NCI-H1417 (cell line): ENCODE measurements at places on chromosomes 11 and 22.

DNA sequence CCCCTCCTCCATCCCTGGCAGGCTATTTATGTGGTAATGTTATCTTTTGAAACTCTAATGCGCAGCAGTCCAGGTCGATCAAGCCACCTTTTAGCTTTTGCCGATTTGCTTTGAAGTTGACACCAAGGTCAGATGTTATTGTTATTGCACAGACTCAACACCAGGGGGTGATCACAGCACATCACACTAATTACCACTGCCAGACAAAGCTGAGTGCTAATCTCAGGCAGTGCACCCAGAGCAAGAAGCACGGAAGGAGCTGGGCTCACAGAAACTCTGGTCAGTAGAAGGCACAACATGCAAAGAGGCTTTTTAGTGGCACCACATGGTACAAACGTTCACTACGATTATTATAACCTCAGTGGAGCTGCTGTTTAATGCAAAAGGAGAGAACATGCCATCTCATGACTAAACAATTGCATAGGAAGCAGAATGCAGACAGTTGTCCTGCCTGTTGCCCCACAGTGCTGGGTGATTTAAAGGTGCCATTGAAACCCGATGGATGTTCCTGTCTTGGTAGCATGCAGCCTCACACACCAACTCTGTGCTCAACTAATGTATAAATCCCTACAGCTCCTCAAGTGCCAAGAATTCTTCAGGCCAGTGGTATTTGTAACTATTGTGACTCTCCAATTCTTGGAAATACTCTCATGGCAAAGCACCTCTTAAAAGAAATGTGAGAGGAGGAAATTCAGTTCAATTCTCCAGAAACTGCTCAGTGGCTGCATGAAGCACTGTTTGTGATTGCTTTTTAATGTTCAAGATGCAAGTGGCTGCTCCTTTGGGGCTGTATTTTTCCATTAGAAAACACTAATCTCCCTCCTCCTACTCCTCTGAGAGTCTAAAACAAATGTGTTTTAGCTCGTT is 353.9 kb upstream of the DDI1 start:
- peak; percentile 63 for DNase-seq

GRCh38 chr11:110832080-110832479 is 119.8 kb upstream of the ARHGAP20 start:
- no peak for DNase-seq

GRCh38 chr11:132803436-132803835 is 728.9 kb downstream of the OPCML start:
- DNase-seq: no peak

DNA sequence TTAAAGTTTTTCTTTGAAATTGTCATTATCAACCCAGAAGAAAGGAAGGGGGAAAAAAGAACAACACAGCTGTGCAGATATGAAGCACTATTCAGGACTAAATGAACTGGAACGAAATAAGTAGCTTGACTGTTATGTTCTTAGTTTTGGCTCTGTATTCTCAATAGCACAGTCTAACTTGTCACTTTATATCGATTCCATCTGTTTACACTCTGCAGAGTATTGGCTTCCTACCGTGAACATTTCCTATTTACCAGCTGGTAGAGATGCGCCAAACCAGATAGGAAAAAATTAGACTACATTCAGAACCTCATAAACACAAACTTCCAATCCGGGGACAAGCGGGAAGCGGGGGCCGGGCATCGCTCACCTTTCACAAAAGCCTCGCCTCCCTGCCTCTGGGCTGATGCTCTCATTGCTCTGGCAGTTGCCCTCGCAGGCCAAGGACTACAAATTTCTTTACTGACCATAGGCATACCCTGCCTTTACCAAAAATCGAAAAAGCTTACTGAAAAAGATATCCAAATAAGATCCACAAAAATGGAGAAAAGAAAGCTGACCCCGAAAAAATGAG is 66.2 kb downstream of the EFCAB6 start:
- DNase-seq: peak; percentile 68

DNA sequence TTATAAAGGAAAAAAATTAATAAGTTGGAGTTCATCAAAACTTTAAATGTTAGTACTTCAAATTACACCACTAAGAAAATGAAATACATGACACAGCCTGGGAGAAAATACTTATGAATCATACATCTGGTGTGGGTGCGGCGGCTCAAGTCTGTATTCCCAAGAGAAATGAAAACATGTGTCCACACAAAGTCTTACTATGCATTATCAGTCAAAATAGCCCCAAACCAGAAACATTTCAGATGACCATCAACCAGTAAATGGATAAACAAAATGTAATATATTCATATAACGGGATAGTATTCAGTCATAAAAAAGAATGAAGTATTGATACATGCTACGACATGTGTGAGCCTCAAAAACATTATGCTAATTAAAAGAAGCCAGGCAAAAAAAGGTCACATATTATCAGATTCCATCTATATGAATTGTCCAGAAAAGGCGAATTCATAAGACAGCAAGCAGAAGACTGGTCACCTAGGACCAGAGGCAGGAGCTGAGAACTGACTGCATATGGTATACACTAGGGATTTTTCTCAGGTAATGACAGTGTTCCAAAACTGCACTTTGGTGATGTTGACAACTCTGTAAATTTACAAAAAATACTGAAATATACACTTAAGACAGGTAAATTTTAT is 5.3 kb upstream of the AKIP1 start:
- no peak for DNase-seq

- DNase-seq: no peak
These were observed 23.9 kb downstream of the CAPN1 start for GRCh38 chr11:65205602-65205967.

DNA sequence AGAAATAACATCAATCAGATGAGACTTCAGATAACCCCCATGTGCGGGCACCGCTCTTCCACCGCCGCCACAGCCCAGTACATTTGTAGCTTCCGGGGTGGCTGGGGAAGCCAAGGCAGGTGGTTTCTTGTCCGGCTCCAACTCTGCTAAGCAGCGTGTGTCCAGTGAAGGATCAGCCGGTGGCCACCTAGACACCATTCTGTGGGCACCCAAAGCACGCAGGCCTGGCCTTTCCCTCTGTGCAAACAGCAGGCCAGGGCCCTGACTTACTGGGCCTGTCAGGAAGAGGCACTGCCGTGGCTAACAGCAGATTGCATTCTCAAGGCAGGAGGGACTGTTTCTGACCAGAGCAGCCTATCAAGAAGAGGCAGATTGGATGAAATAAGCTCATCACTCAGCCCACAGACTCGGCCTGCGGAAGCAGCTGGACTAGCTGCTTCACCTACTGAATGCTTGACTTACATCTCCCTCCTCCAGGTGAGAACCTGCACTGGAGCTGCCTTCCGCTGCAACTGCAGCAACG is 74.8 kb downstream of the ETS1 start:
- DNase-seq: no peak

- DNase-seq: no peak
These were observed 3.5 kb downstream of the CBX7 start for GRCh38 chr22:39148727-39149535.

GRCh38 chr11:66119348-66120133 is 49.5 kb downstream of the PACS1 start:
- DNase-seq: peak; percentile 9

DNA sequence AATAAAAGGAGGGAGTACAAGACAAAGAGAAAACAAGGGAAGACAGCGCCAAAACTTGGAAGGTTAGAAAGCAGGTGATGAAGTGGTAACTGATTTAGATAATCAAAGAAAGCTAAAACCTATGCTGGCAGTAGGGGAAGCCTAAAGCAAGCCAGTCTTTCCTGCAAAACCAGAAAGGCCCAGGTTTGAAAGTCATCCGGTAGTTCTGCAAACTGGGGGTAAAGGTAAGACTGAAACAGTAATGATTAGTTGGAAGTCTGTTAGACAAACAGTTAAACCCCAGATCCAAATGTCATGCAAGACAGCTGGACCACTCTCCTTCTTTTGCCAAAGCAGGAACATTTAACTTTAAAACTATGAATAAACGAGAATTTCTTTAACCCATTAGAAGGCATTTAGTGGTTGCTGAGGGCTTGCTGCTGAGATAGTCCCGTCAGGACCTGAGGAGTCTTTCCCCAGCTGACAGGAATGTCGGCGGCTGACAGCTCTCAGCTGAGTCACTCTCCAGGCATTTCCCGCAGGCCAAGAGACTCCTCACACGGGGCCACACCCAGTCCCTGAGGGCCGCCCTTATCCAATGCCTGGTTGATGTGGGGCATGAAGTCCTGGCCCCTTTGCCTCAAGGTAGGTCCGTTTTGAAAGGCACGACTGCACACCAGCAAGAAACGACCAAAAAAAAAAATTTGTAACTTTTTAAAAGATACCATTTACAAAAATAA is 36.3 kb upstream of the CFAP300 start:
- DNase-seq: no peak

DNA sequence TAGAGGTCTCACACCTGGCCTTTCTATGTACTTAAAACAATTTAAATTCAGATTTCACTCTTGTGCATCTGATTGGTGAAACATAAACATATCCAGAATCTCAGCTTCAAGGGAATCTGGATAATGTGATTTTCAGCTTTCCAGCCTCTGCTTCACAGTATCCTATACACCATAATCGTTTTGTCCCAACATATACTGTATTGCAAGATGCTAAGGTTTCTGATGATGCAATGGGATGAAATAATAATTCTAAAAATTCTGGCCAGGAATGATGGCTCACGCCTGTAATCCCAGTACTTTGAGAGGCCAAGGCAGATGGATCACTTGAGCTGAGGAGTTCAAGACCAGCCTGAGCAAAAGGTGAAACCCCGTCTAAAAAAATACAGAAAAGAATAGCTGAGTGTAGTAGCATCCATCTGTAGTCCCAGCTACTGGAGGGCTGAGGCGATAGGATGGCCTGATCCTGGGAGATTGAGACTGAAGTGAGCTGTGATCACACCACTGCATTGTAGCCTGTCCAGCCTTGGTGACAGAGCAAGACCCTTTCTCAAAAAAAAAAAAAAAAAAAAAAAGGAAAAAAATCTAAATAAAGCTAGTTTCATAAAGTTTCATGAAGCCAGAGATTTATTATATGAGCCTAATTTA is 41.0 kb upstream of the CTSC start:
- no peak for DNase-seq

DNA sequence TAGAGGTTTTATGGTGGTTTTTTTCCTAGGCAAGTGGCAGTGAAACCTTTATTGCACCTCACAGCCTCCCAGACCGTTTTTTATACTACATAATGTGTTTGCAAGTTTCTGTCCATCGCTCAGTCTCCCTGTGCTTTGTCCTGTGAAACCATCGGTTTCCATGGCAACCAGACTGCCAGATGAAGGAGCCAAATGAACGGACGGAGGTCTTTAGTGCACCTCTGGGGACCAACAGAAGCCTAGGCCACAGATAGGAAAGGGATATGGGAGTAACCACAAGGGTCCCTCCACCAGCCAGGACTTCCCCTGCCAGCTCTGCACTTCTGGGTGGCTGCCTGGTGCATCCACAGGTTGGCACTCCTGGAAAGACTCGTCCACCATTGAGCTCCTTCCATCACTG is 165.0 kb downstream of the CHST1 start:
- DNase-seq: peak; percentile 7

- no peak for DNase-seq
These were observed 97.8 kb upstream of the CSNK2A3 start for GRCh38 chr11:11450744-11451362.

GRCh38 chr11:101862391-101863233 is 52.2 kb upstream of the CEP126 start:
- DNase-seq: no peak

GRCh38 chr11:69369210-69369825 is 75.4 kb downstream of the MYEOV start:
- no peak for DNase-seq

DNA sequence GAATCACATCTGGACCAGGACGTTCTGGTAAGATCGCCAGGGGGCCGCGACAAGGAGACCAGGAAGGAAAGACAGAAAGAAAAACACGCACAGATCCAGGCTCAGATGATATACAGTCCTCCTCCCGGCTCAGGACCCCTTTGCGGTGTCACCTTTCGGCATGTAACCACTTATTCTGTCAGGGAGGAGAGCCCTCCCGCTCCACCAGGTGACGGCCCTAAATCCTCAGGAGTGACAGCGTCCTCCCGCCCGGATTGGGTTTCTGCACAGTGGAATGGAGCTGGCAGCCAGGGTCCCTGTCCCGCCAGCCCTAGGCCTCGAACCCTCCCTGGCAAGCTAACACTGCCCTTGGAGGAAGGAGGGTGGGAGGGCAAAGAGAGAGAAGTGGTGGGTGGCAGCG is 24.3 kb upstream of the KCNQ1OT1 start:
- DNase-seq: no peak

GRCh38 chr11:120316880-120317688 is 8.0 kb upstream of the TLCD5 start:
- no peak for DNase-seq

- no peak for DNase-seq
These were observed 5.8 kb downstream of the GRIK4 start for GRCh38 chr11:120517390-120517761.

DNA sequence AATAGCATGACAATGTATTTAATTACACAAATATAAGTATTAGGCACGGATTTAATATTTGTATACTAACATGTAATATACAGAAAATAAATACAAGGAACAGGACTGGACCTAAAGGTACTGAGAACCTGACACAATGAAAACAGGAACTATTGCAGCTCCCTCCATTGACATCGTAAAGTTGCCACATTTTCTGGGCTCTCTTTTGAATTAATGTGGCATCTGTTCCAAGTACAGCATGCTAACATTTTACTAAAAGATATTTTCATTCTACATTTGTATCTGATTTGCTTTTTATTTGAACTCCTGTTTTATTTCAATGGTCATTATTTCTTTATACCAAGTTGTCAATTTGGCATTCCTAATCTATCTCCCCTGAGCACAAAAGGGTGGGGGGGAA is 15.3 kb downstream of the PHF21A start:
- DNase-seq: no peak

DNA sequence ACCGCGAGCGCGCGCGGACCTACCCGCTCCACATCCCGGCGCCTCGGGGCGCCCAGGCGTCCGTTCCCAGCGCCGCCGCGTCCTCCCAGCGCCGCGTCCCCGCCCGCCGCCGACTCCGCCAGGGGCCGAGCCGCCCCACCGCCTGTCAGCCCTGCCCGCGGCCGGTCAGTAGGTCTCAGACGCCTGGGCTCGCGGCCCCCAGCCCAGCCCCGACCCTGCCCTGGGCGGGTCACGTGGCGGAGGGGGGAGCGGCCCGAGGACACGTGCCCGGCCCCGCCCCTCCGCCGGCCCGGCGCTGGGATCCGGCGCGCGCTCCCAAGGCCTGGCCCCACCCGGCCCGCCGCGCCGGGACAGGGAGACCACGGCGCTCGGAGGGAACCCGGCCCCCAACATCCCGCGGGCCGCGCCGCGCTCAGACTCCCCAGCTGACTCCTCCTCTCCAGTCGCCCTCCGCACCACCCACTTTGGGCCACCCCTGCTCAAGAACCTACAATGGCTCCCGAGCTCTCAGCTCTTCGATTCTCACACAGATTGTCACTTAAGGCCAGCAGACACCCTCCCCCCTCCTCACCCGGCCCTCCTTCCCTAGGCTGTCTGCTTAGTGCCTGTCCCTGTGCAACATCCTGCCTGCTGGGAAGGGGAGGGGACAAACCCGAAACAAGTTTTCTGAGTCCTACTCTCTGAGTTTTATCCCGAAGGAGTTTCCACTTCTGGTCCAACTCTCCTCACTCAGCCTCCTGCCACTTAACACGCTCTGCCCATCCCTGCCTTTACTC is at the start of gene RAB3IL1:
Gene RAB3IL1, minus strand, starts transcription at position 233 of the 776 bp plus-strand sequence. Its CDS starts 199 bp downstream, at position 34.
- peak; percentile 48 for DNase-seq
